ENCODE measurements at places on chromosomes 16 and 17.

- DNase-seq, result peak; percentile 70
These were observed 13.5 kb downstream of the SPATA32 start for GRCh38 chr17:45248132-45248957.

DNA sequence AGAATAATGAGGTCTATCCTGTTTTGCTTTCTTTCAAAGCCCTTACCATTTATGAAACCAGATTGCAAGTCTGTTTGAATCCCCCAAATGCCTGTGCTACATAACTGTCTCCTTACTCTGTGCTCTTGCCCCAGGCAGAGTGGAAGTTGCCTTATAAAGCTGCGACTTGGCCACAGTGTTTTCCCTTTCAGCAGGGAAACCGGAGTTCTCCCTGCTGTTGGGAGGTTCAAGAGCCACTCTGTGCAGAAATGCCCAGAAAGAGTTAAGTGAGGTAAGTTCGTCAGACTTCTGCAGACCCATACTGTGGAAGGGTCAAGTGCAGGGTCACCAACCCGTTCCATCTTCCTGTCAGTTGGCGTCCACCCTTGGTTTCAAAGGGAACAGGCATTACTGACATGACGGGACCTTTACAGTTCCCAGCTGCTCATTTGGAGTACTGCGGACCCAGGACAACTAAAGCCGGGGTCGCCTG is 508.9 kb downstream of the WWOX start:
- DNase-seq, result no peak

- no peak for DNase-seq
These were observed 36.3 kb downstream of the MYO15A start for GRCh38 chr17:18144855-18145254.

GRCh38 chr16:78240459-78241222 is 141.2 kb downstream of the WWOX start:
- DNase-seq, result no peak

DNA sequence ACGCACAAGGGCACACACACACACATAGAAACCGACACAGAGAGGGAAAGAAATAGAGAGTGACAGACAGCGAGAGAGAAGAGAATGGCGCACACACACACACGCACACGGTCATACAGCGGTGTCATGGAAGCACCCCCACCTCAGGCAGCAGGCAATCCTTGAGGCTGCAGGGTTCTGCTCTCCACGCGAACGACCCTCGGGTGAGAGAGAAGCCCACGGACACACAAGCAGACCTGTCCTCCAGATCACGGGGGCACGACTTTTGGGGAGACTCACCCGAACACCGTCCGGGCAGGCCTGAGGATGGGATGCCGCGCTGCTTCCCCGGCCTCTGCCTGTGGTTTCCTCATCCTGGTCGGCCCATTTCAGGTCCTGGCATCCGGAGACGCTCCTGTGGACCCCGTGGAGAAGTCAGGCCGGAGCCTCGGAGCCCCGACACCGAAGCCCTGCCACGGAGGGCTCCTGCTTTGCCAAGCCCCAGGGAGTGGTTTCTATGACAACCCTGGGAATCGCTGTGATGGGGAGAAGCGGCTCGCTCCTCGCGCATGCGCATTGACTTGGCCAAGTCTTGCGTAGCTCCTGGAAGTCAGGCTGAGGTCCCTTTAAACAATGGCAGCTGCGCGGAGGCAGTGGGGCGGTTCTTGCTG is 118.2 kb upstream of the KCNJ18 start:
- DNase-seq, result peak; percentile 38

DNA sequence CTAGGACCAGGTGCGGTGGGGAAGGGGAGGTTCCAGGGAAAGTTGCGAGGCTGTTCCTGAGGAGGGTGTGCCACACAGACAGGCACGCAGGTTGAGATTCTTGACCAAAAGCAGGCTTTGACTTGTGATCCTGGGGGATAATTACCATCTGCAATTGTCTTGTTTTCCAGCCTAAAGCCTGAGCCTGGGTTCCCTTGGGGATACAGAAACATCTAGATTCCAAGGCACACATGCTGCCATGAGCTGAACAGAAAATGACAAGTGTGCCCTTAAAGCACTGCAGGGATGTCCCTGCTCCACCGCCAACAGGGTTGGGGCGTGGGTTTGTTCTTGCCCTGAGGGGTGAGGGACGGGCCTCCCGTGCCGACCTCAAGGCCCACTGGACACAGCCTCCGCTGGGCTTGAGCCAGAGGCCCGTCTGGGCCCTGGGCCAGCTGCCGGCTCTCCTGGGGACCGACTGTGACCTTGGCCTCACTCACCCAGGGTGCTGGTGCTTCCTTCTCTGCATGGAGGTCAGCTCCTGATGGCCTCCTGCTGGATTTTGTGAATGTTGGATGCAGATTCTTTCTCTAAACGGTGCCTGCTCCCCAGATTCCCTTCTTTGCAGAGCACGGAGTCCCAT is 14.0 kb downstream of the CA5A start:
- no peak for DNase-seq

GRCh38 chr17:64120159-64120810 is 9.7 kb downstream of the ERN1 start:
- no peak for DNase-seq

DNA sequence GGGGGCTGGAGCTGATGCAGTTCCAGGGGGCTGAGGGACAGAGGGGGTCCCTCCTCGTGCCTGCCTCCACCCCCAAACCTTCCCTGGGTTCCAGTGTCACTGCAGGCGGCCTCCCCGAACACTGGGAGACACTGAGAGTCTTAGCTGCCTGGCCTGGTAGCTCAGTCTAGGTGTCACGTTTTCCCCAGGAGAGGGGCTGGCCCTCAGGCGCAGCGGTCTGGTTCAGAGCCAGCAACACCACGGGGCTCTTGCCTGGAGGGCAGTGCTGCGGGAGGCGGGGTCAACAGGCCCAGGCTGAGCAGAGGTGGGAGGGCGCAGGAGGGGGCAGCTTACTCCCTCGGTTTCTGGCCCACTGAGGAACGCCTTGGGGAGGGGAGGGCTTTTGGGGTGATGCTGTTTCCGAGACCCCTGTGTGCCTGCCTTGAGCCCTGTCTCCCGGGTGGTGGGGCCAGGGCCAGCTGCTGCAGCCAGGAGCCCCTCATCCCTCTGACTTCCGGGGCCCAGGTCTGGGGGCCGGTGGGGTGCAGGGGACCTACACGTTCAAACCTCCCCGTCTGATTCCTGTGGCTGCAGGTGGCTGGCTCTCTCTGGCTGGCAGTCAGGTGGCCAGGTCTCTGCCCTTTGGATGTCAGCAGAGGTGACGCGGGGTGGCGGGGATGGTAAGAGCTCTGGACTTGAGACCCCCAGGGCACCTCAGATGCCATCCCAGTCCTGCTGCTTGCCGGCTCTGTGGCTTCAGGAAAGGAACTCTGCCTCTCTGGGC is 89.3 kb upstream of the GSE1 start:
- no peak for DNase-seq

GRCh38 chr17:47889734-47890529 is 6.1 kb upstream of the SP2 start:
- peak; percentile 87 for DNase-seq

DNA sequence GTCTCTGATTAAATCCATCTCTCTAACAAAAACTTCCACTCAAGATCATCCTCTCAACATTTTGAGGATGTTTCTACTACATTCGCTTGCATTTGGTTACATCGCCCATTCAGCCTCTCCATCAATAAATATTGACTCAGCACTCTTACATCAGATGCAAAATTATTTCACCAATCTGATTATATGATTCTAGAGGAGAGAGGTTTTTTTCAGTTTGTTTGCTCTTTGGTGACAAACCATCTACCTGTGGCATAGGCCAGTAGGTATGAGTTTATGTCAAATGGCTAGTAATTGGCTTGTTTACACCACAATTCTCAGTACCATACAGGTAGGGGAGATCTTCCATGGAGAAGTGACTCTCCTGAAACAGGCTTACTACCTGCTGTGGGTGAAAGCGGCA is 52.3 kb downstream of the TOX3 start:
- DNase-seq, result no peak

- no peak for DNase-seq
These were observed 46.8 kb downstream of the TMEM235 start for GRCh38 chr17:78278139-78278741.

DNA sequence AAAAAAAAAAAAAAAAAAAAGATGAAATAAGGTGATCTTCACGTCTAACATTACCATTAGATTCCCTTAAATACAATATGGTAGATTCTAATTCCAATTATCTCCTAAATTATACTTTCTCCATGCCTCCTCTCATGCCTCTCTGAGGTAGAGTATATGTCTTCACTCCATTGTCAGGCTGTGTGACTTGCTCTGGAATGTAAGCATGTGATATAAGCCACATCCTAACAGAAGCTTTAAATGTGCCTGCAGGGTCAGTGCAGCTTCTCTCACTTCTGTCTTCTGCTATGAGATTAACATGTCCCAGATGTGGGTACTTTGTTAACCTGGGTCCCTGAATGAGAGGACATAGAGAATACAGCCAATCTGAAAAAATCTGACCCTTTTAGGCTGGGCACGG is 32.6 kb downstream of the MED13 start:
- DNase-seq, result no peak

DNA sequence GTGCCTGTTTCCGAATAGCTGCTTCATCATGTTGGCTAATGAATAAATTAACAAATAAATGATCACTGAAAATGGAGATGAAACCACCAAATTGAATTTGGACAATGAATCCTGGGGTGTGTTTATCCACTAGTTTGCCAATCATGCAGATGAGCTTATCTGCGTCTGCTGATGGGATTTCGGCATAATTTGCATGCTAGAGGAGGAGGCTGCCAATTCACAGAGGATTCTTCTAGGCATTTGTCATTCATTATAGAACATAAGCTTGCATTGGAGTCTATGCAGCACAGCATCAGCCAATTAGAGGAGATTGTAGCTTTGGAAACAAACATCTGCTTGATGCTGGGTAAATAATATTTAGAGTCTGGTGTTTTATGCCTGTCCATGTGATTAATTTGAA is 123.1 kb downstream of the NPIPB5 start:
- DNase-seq, result no peak

DNA sequence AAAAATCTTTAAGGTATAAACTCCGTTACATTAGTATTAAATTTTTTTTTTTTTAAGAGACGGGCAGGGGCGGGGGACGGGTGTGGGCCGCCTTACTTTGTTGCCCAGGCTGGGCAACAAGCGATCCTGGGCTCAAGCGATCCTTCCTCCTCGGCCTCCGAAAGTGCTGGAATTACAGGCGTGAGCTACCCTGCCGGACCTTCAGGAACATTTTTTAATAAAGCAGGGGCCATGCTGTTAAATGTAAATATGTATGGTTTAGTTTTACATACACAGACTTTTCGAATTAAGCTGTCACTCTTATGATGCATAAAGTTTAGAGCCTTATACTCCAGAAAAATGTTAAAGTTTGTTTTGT is 2.4 kb downstream of the PPM1D start:
- DNase-seq, result no peak

- no peak for DNase-seq
These were observed 469.9 kb upstream of the CDH5 start for GRCh38 chr16:65896448-65897153.

DNA sequence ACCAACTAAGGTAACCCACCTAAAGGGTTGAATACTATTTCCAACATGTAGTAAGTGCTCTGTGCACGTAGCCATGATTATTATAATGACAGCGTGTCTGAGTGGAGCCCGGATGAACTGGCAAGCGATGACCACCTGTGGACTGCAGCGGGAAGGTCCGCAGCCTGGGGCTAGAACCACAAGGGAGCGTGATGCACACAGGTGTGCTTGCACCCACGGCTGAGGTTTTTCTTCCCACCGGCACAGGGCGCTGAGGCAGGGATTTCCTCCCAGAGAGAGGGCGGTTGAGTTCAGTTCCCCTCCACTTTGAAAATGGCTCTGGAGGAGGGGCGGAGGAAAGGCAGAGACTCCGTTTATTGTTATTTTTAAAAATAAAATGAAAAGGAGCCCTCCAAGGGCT is 221.7 kb upstream of the HSBP1 start:
- no peak for DNase-seq

DNA sequence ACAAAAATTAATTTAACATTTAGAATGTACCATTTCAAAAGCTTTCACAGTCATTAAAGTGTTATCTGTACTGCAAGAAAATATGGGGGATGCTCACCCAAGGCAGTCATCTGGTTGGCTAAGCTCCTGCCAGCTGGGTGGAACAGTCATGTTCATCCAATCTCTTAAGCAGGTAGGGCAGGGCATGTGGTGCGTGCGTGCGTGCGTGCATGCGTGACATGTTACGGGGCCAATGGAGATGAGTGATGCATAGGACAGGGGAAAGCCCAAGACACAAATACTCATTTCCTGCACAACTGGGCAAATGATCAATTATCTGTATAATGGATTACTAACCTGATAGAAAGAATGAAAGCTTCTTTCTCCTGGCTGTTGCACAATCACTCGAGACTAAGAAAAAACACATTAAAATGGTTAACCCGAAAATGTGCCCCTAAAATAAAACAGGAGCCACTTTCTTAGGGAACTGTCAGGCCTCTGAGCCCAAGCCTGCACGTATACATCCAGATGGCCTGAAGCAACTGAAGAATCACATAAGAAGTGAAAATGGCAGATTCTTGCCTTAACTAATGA is 104.4 kb downstream of the MYO1D start:
- no peak for DNase-seq

- DNase-seq, result no peak
These were observed 25.9 kb downstream of the RNF43 start for GRCh38 chr17:58391302-58391984.

DNA sequence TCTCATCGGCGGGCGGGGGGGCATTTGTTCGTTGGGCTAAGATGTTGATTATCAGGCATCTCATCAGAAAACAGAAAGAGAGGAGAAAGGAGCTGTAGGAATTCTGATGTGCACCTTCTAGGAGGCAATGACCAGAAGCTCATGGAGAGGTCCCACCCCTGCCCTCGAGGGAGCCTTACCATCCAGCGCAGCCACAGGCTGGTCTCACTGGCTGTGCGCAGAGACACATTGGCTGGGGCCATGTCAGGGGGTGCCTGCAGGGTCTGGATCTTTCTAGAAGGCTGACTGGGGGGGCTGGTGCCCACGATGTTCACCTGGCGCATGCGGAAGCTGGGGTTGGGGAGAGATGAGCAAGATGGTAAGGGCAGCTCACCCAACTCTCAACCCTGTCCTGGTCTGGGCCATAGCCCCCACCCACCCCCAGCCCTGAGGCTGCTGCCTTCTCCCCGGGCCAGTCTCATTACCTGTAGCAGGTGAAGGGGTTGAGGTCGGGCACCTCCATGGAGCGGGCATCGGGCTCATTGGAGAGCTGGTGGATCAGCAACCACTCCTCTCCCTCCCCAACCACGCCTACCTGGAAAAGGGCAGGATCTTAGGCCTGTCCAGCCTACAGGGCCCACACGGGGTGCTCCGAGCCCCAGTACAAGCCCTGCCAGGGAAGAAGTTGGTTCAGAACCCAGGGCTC is 86.2 kb upstream of the CDC42EP4 start:
- DNase-seq, result no peak

GRCh38 chr16:582614-583331 is 7.1 kb upstream of the RAB40C start:
- no peak for DNase-seq

DNA sequence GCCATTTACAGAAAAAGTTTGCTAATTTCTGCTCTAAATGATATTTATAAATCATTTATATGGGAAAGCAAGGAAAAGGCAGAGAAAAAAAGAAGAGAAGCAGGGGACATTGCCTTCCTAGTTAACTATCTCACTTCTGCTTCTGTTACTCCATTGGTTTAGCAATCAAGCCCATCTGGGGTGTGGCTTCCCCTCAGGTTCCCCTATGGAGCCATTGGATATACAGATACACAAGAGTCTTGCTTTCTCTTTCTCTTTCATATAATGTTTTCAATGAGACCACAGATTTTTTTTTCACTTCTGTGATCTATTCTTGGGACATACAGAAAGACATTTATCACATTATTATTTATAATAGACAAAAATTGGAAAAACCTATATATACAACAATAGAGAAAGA is 105.6 kb upstream of the TOM1L1 start:
- no peak for DNase-seq
